ENCODE measurements at places on chromosomes 13 and 19. TPM values are rescaled to one million over a fixed set of nuclear protein-coding genes. Genes with fewer than 3 reads are reported as not detected.

GRCh38 chr19:21485926-21486325 lies 19.5 kb upstream of the ZNF429 start:
- DNase-seq = no peak

MTUS2 gene
- 1.4 TPM for total RNA-seq

GRCh38 chr19:41703602-41704293 lies 4.7 kb upstream of the CEACAM5 start:
- no peak for DNase-seq

GRCh38 chr19:30228835-30229524 lies 143.2 kb upstream of the ZNF536 start:
- no peak for DNase-seq

DNA sequence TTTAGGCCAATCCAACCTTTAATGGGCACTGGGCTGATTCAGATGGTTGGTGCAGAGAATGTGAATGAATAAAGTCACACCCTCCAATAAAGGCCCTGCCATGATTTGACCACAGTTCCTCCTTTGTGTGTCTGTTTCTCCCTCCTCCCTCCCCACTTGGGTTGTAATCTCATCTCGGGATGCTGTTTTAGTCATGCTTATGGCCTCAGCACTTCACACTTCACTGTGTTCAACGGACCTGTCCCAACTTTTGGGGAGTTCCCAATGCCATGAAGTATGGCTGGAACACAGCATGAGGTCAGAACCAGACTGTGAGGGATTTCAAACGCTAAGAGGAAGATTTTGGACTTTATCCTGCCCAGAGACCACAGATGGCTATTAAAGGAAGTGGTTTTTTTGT lies 5.6 kb upstream of the RAB8A start:
- DNase-seq = no peak

ZNF600 gene
- 9.1 TPM for total RNA-seq

DNA sequence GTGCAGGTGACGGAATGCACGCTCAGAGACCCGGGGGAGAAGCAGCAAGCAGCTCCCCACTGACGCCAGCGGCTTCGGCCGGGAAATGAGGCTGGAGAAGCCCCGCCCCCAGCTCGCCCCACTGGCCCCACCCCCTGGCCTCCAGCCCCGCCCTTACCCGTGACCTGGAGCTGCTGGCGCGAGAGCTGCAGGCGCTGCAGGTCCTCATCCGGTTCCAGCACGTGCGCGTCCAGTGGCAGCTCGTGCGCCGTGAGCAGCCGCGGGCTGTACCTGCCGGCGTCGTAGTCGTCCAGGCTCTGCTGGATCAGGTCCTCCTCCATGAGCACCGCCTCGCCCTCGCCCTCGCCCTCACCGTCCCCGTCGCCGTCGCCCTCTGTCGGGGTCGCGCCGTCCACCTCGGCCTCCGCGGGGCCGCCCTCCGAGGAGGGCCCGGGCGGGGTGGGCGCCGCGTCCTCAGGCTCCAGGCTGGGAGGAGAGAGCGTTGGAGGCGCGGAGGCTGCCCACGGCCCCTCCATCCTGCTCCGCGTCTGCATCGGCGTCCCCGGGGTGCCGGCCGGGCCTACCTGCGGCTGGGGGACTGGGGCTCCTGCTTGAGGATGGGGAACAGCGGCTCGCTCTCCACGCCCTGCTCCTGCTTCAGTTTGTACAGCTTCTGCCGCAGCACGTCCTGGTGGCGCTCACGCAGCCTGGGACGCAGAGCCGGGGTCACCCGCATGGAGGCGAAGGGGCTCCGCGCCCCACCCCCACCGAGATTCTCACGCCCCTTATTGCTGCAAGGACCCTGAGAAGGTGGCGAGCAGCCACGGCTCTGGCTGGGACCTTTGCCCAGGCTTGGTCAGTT lies 6.4 kb upstream of the TBXA2R start:
- DNase-seq = no peak

- no peak for DNase-seq
Observed at GRCh38 chr19:42251572-42252358, 3.2 kb downstream of the ERF start.

DNA sequence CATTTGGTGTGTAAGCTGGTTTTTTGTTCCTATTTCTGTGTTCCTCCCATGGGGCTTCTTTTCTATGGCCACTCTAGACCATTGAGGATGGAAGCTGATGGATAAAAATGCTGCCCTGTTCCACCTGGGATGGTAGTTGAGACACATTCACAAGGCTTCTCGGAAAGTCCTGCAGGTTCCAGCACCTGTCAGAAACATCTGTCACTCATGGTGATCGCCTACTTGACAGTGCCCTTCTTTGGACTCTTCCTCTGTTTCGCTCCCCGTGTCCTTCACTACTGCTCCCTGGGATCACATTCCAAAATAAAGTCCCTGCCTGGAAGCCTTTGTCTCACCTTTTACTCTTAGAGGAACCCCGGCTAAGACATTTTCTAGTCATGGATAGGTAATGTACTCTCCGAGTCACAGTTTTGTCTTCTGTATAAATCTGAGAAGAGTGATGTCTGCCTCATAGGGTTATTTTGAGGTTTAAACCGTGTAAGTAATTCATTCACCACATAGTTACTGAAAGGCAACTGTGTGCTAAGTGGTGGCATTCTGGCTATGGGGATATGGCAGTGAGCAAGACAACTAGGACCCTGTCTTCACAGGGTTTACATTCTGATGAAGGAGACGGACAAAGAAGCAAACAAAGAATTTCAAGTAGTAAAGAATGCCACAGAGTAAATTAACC lies 21.0 kb downstream of the UBAC2 start:
- no peak for DNase-seq

PRTN3 gene
- 0.26 TPM for total RNA-seq

- no peak for DNase-seq
Observed at GRCh38 chr19:44303320-44303719, 1.5 kb downstream of the ZNF235 start.

- no peak for DNase-seq
Observed at GRCh38 chr13:106361621-106362020, 173.8 kb downstream of the EFNB2 start.

GRCh38 chr13:36046672-36047071 lies 84.5 kb downstream of the DCLK1 start:
- DNase-seq = no peak

GRCh38 chr13:40206241-40207000 lies 460.0 kb downstream of the FOXO1 start:
- DNase-seq = no peak

DNA sequence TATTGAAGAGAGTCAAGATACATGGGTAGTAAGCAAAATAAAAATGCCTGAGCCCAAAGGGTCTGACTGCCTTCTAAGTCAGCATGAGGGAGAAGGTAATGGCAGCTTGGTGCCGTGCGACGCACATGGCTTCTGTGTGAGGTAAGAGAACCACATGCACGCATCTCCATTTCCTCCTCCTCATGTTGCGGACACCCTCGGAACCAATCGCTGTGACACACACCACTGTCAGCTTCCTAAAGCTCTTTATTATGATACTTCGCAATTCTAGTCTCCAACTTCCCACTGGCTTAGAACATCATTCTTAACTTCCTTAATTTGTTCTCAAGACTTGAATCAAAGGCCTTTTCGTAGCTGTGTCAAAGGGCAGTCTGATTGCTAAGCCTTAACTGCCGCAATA lies 170.1 kb downstream of the OXGR1 start:
- no peak for DNase-seq

GRCh38 chr19:50555450-50556281 lies 12.6 kb downstream of the LRRC4B start:
- DNase-seq = no peak

SLC35E1 gene
- total RNA-seq = 18.9 TPM

DNA sequence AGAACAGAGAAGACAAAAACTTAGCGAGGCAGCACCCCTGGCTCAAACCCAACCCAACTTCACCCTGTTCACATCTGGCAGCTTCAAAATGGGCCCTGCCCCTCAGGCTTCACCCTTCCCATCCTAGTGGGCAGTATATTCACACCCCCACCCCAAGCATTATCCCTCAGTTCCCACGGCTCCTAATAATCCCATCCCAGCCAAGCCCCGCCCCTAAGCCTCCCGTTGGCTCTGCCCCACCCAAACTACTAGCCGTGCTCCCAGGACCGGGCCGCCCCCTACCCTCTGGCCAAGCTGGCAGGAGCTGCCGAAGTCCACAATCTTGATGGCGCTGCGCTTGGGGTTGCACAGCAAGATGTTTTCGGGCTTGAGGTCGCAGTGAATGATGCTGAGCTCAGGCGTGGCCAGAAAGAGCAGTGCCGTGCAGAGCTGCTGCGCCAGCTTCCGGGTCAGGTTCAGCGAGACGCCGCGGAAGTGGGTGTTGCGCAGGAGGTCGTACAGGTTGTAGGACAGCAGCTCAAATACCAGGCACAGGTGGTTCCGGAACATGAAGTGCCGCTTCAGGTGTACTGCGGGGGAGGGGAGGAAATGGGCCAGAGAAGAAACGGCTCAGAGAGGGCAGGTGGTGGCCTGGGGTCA lies 5.8 kb downstream of the DYRK1B start:
- DNase-seq = no peak

DNA sequence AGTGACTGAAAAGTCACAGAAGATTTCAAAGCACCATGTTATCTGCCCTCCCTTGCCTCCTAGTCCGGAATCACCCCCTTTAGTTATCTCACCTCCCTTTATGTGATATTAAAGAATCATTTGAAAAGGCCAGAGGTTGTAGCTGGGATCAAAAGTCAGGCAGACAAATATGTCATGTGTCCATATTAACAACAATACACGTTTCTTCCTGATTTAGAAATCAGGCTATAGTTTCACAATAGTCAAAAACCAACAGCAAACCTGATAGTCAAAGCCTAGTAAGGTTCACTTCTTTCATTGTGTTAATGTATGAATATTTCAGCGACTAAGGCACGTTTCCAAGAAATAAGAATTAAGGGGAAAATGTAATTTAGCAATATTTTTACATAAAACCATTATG lies 326.7 kb downstream of the ITGBL1 start:
- DNase-seq = no peak
